GOT3 (cell line): ENCODE measurements at places on chromosomes 5 and 9.

GRCh38 chr9:135660407-135660806 is 2.7 kb upstream of the LCN9 start:
- DNase-seq: no peak

DNA sequence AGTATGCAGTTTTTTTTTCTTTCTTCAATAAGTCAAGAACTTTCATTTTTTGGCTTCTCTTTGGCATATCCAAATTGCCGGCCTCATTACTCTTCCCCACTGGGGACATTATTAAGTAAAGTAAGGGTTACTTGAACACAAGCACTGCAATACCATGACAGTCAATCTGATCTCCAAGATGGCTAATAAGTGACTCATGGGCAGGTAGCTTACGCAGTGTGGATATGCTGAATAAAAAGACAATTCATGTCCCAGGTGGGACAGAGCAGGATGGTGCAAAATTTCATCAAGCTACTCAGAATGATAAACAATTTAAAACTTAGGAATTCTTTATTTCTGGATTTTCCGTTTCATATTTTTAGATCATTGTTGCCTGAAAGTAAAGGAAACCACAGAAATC is 671.8 kb downstream of the ACTL7B start:
- DNase-seq: no peak

GRCh38 chr9:33850677-33851076 is 33.7 kb downstream of the UBE2R2 start:
- DNase-seq: no peak

GRCh38 chr9:8364026-8364752 is 564.6 kb upstream of the DMAC1 start:
- DNase-seq: no peak

- no peak for DNase-seq
Measured at GRCh38 chr5:76622973-76623596, at the start of gene F2RL2. Gene F2RL2 (minus strand): TSS chr5:76623403. CDS start chr5:76623230, 173 bp downstream.

GRCh38 chr9:122998448-122998847 is 35.0 kb upstream of the GPR21 start:
- DNase-seq: no peak

- DNase-seq: peak; percentile 50
Measured at GRCh38 chr5:90529939-90530677, 724 bp upstream of the LYSMD3 start.
